Mammary microvascular endothelial cell (primary cell): ENCODE measurements at places on chromosomes 1 and 21. TPM values are rescaled to one million over a fixed set of nuclear protein-coding genes. Genes with fewer than 3 reads are reported as not detected.

The TNFRSF25 gene
- total RNA-seq: 8.5 and 11.4 TPM in 2 replicates

The ANGPTL3 gene
- not detected in 2 replicates for total RNA-seq

The KCNE2 gene
- total RNA-seq: not detected in 2 replicates

The ANKRD65 gene
- 0.47 and 0.64 TPM in 2 replicates for total RNA-seq

The MAP1LC3C gene
- total RNA-seq: not detected in 2 replicates

The MANEAL gene
- 0.40 and 0.59 TPM in 2 replicates for total RNA-seq

The RASSF5 gene
- 0.07 and 0.39 TPM in 2 replicates for total RNA-seq

The TXLNA gene
- 65.8 and 66.6 TPM in 2 replicates for total RNA-seq
